ENCODE measurements at places on chromosomes 13 and 19.
A peak's percentile ranks its signal among the peaks of the same experiment; 100 is the strongest.

DNA sequence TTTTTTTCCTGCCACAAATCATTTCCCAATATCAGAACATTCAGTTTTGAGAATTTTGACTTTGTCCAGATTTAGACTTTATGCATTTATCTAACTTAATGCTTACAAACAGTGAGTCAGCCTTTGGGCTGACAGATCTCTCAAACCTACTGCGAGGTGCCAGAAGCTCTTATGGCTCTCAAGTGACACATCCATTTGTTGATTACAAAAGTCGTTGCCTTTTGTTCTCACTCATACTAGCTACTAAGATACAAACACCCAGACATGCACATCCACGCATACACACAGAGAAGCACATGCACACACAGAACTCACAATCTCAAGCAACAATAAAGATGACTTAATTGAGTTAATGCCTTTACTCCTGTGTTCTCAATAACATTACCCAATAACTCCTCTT is 1147.5 kb downstream of the DIAPH3 start:
- no peak for DNase-seq

- DNase-seq: no peak
Observed at GRCh38 chr19:2569596-2570465, 93.9 kb downstream of the GADD45B start.

GRCh38 chr19:30077851-30078355 is 135.9 kb downstream of the URI1 start:
- DNase-seq: no peak

- DNase-seq: peak; percentile 92
Observed at GRCh38 chr19:37779127-37780005, at the start of gene ZNF573. ZNF573 (minus strand) TSS chr19:37779586; CDS start chr19:37773729, 5,857 bp downstream.

- peak; percentile 57 for DNase-seq
Observed at GRCh38 chr13:110713981-110714796, 689 bp downstream of the ING1 start.

DNA sequence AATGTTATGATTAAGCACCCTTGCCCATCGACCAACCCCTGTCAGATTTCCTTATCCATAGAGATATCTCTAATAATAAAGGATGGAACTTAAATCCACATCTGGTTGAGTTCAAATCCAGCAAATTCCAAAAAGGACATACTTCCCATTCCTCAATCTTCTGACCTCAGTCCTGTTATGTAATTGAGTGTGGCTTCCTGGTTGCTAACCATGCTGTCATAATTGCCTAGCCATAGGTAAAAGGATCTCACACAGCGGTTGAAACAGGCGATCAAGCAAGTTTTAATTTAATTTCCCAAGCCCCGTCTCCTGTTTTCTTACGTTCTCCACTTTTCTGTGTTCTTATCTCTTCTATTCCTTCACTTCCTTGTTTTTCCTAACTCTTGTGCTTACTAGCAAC is 550.3 kb downstream of the GPC6 start:
- no peak for DNase-seq

DNA sequence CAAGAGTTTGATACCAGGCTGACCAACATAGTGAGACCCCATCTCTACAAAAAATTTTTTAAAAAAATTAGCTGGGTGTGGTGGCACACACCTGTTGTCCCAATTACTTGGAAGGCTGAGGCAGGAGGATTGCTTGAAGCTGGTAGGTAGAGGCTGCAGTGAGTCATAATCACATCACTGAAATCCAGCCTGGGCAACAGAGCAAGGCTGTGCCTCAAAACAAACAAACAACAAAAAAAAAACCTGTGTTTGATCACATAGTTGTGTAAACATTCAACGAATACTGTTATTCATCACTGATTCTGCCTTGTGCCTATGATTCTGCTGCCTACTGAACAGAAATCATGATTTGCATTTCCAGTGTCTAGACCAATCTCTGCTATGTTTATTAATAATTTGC is 134.0 kb downstream of the TBC1D4 start:
- DNase-seq: no peak

- peak; percentile 90 for DNase-seq
Observed at GRCh38 chr13:28138756-28139470, 568 bp downstream of the PAN3 start.

GRCh38 chr19:2548966-2549365 is 73.0 kb downstream of the GADD45B start:
- DNase-seq: no peak

DNA sequence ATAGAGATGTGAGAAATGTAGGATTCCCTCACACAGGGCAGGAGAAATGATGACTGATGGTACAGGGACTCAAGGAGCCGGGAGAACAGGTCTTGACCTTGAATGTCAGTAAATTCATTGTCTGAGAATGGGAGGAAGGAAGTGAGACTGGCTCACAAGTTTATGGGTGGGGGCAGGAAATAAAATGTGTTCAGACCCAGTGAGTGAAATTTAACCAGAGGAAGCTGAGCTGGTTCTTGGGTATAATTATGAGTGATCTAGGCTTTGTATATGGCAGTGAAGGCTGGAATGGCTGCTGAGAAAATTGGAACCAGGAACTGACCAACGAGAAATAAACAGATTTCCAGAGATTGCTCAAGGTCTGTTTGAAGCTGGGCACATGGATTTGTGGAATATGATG is 6.3 kb upstream of the IGSF23 start:
- no peak for DNase-seq

DNA sequence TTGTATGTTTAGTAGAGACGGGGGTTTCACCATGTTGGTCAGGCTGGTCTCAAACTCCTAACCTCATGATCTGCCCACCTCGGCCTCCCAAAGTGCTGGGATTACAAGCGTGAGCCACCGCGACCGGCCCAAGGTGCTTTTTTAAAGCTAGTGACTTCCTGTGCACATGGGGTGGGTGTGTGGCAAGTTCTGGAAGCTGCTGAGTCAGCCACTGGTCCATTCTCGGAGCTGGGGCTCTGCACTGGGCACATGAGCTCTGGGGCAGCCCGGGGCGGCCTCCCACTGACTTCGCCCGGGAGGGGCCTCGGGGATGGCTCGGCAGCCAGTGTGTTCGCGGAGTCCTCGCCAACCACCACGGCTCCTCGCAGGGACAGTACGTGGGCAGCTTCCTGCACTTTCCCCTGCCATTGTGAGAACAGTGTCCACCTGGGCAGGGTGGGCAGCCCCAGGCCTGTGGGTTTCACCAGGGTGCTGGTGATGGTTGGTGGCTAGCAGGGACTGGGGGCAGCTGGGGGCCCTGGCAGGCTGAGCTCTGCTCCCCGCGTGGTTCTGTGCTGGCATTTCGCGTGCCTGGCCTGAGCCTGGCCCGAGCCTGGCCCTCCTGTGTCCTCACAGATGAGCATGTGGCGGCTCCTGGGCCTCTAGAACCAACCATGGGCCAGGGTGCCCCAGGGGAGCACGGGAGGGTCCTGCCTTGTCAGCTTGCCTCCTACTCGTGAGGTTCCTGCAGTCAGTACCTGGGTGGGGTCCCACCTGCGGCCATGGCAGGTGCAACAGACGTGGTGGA is 12.2 kb downstream of the CBARP start:
- DNase-seq: no peak

- DNase-seq: no peak
Observed at GRCh38 chr13:77502104-77502720, 33.3 kb upstream of the SCEL start.

- DNase-seq: no peak
Observed at GRCh38 chr13:37453246-37453645, 145.3 kb downstream of the POSTN start.

DNA sequence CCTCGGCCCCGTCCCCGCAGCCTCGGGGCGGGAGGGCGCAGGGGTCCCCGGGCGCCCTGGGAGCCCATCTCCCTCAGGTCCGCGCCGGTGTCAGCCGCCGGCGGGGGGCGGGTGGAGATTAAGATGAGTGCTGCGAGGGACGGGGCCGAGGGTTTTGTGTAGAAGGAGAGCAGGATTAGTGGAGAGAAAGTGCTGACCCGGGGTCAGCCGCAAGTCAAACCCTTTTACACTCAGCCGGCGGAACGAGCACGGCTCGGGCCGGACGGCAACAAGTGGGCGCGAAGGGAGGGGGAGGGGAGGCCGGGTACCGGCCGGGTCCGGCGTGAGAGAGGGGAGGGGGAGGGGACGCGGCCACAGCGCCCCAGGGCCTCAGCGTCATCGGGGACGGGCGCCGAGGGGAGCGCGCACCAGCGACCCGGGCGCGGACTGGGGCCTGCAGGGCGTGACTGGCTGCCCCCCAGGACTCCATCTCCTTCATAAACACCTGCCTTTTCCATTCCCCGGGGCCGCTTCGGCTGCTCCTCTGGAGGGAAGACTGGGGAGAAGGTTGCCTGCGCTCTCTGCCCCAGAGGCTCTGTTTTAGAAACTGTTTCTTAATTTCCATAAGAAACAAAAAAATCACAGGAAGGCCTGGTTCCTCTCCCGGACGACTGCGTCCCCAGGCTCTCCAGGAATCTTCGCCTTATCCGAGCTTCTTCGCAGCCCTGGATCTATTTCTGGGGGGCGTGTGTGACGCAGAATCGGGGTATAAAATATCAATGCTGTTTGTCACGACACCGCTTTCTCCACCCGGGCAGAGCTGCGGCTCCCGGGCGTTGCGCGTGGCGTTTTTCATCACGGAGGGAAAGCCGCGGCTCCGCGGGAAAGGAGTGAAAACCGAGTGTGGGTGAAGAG is 6.5 kb downstream of the SOX1 start:
- no peak for DNase-seq

GRCh38 chr19:50515168-50515561 is 1.5 kb upstream of the ASPDH start:
- DNase-seq: no peak

GRCh38 chr19:31497709-31498108 is 148.5 kb upstream of the TSHZ3 start:
- DNase-seq: no peak

DNA sequence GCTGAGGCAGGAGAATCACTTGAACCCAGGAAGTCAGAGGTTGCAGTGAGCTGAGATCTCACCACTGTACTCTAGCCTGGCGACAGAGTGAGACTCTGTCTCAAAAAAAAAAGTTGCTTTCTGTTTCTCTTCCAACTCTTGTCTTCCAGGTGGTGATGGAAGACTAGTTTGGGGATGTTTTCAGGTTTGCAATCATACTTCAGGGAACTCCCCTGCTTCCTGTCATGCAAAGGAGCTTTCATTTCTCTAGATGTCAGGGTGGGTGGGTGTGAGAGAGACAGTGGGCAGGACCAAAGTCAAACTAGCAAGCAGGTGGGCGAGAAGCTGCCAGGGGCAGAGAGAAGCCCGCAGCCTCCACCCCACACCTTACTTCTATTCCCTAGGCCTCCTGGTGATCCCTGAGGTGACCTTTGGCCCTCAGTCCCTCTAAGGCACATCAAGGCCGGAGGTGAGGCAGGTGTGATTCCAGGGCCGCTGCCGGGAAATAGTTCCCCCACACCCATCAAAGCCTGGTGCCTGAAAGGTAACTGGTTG is 25.7 kb downstream of the CCNE1 start:
- no peak for DNase-seq
